ENCODE measurements at places on chromosomes 5 and 9.

- no peak for DNase-seq
Observed at GRCh38 chr5:142360051-142360498, 35.3 kb upstream of the SPRY4 start.

GRCh38 chr5:62127098-62127736, 178.8 kb upstream of the KIF2A start:
- DNase-seq: no peak

GRCh38 chr5:140821375-140822280, at the start of gene PCDHA5:
Gene PCDHA5 (plus strand): TSS chr5:140821613.
- DNase-seq: peak; percentile 24

GRCh38 chr9:89817151-89817950, 212.5 kb downstream of the GADD45G start:
- no peak for DNase-seq

DNA sequence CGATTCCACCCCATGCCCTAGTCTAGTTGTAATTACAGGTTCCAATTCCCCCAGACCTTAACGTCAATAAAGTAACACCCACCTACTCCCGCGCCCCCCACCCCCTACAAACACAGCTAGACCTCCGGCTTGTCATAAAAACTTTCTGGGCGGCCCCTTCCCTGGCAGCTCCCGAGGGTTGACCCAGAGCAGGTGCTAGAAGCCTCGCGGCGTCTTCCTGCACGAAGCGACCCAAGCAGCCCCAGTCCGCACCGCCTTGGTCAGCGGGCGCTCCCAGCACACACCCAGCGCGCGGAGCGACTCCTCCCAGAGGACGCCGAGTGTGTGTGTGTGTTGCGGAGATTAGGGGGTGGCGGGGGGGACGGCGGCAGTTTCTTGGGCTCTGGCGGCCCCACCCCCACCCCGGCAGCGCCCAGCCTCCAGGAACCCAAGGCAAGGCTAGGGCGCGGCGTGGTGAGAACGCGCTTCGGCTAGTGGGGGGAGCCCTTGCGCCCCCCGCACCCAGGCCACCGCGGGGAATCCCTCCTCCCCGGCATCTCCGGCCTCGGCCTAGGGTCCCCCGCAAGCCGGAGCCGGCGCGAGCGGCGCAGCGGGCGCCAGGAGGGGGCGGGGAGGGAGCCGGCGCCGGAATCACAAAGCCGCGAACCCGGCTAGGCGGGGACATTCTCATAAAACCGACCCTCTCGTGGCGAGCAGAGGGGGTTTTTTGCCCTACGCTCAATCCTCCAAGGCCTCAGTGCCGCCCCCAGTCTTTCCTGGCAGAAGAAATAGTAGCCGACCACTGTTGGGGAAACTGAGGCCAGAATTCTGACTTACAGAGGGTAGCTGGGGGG, 2.2 kb downstream of the PCDH1 start:
- peak; percentile 27 for DNase-seq

DNA sequence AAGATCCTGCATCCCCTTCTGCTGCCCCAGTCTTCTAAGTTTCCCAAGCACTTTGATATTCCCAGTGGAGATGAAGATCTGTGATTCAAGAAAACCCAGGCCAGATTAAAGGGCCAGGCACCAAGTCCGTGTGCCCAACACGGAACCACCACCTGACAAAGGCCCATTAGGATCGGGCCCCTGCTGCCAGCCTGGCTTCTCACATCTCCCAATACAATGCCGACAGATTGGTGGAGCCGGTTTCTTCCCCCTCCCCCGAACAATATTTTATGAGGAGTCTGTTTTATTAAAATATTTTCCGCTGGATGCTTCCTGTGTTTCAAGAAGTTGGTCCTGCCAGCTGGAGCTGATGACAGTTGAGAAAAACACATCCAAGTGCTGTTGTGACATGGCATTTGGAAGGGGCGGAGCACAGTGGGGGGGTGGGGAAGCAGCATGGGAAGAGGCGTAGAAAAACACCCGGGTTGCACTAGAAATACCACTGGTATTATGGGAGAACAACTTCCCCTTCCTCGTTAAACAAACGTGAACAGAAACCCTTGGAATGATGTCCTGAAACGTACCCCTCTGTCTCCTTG, 45.0 kb downstream of the CRB2 start:
- DNase-seq: no peak

GRCh38 chr5:149381986-149382338, 2.9 kb upstream of the IL17B start:
- peak; percentile 75 for DNase-seq

DNA sequence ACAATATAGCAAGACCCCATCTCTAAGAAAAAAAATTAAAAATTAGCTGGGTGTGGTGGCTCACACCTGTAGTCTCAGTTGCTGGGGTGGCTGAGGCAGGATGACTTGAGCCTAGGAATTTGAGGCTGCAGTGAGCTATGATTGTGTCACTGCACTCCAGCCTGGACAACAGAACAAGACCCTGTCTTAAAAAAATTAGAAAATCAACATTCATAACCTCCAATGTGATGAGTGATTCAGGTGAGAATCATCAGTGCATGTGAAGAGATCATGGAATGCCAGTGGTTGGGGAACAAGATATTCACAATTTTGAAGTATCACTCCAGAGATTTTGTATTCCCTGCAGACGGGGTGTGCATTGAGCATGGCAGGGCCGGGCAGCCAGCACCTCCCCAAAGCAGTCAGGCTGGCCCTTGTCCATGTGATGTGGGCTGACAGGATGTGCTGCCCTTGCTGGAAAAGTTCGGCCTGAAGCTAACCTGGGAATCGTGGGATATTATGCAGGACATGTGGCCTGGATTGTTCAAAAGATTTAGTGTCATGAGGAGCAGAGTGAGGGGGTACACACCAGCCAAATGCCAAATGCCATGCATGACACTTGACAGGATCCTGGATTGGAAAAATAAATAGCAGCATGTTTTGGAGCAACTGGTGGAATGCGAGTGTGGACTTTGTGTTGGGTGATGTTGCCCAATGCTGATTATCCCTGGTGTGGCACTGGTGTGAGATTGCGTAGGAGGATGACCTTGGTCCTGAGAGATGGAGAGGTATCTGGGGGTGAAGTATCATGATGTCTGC, 189.0 kb downstream of the RGS3 start:
- DNase-seq: no peak

GRCh38 chr9:132319421-132320110, 35.2 kb downstream of the SETX start:
- DNase-seq: no peak

- DNase-seq: no peak
Observed at GRCh38 chr9:22052376-22052945, 43.4 kb upstream of the CDKN2B start.

GRCh38 chr9:34475097-34475496, 16.5 kb downstream of the DNAI1 start:
- no peak for DNase-seq

GRCh38 chr5:91280362-91281269, 102.5 kb downstream of the ARRDC3 start:
- peak; percentile 97 for DNase-seq

GRCh38 chr5:31196309-31196708, 2.8 kb downstream of the CDH6 start:
- DNase-seq: no peak

DNA sequence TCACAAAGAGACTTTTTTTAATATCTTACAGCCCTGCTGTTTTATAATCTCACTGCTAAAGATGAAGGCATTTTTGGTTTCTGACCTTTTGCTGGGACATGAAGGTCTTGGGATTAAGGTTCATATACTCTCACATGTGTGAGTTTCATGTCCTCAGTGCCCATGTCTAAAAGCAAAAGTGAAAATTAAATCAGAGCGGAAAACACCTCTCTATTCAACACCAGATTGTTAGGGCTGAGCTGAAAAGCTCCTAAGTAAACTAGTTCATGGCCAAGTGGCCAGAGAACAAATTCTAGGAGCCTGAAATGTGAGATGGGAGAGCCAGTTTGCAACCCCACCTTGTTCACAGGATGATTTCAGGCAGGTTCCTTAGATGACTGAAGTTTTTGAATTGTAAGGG, 110.9 kb downstream of the GRIA1 start:
- DNase-seq: no peak

DNA sequence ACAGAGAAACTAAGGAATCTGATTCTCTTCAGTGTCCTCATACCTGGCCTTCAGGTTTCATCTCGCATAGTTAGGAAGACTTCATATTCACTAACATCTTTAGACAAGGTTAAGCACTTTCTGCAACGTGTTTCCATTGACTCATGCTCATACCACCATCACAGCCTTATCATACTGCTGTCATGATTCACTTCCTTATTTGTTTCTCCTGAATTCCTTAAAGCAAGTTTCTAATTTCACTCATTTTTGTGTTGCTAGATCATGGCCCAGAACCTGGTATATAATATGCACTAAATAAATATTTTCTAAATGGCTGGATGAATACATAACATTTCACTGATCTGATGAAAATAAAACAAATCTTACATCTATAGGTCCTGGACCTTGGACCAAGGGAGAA, 472.9 kb downstream of the PRELID2 start:
- no peak for DNase-seq

DNA sequence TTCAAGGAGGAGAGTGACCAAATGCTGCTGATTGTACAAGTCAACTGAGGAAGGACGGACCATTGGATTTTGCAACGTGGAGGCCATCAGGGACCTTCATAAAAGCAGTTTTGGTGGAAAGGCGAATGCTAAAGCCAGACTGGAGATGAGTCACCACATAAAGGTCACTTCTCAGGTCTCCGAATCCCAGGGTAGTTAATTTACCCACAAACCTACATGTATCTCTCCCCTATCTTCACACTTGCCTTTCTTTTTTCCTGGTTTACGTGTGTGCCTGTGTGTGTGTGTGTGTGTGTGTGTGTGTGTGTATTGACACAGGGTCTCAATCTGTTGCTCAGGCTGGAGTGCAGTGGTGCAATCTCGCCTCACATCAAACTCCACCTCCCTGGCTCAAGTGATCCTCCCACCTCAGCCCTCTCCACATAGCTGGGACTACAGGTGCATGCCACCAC, 4.6 kb upstream of the CTNNA1 start:
- DNase-seq: no peak

GRCh38 chr9:87542141-87542540, 44.5 kb downstream of the DAPK1 start:
- DNase-seq: peak; percentile 52

DNA sequence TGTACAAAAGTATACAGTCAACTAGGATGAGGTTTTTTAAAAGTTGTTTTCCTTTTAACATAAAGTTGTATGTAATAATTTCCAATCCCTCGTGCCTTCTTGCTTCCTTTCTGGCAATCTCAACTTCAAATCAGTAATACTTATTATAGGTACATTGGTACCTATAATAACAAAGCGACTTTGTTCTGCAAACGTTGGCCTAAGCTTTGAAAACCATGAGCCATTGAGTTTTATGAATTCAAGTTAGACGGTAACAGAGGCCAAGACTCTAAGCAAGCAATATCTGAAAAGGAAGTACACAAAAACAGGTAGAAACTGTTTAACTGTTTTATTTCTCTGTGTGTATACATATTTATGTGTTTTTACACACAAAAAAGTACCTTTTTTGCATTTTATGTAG, 135.2 kb upstream of the GRHPR start:
- DNase-seq: no peak

DNA sequence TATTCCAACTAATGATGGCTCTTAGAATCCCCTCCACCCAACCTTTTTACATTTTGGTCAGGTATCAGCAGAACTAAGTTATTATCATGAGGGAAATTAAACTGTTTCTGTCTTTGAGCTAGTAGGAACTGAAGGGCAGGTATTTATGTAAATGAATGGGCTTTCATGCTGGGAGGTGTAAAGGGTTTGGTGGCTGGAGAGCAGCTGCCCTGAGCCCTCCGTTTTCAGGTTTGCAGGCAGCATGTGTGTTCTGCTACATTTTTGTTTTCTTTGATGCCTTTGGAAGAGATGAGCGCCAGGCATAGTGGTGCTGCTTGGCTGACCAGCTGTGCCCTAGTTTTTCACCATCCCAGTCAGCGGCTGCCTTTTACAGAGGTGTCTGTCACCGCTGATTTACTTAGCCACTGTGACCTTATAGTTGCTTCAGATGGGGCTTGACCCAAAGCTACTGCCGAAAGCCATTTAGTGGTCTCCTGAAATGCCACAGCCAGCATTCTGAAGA, 231.9 kb downstream of the MAST4 start:
- no peak for DNase-seq

DNA sequence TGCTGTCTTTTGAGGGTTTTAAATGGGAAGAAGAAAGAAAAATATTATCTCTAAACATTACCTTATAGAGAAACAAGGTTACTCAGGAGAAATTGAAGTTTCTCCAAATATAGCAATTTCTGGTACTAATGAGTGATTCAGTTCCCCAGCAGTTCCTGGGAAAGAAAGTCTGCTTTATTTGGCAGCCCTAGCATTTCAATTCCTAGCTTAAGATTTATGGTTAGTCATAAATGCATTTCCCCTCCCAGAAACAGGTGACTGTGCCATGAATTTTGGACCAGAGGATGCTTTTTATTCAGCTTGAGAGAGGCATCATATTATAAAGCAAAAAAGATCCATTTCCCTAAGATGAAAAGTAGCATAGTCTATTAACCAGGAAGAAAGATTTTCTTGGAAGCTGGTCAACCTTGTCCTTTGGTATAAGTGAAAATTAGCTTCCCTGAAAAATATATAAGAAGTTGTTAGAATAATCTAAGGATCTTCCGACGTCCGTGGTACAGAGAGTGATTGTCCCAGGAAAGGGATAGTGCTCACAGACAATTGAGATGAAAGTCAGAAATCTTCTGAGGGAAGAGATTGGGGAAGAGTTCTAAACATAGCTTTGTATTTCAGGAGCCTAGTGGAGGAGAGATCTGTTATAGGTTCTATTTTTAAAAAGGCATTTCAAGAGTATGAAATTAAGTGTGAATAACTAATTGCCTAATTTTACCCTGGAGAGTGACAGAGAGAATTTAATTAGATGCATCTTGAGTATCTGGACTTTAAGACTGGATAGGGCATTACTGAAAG, 164.9 kb downstream of the ESM1 start:
- DNase-seq: no peak

GRCh38 chr9:36881743-36882441, 152.2 kb downstream of the PAX5 start:
- DNase-seq: no peak

DNA sequence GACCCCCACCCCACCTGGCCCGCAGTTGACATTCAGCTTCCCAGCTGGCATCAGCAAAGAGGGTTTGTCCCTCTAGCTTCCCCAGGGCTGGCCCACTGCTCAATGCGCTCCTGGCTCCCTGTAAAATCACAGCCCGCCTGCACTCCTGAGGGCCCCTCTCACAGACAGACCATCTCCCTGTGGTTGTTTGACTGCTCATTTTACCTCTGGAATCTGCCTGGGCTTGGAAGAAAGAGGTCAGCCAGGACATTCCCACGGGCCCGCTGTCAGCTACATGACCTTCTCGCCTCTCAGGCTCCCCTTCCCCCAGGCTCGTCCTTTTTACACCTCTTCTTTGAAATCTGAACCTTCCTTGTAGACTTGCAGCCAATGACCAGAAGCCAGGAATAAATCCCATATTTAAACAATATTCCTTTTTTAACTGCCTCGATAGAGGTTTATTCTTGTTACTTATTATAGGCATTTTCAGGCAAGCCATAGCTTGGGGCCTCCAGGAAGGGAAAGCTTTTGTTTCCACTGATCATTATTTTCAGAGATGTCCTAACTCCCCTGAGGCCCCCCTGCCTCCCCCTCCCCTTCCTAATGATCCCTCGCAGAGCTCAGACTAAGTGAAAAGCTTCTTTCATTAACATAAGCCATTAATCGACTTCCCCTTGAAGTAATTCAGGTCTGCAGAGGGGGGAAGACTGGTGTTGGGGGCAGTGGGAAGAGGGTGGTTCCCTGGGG, 76.3 kb upstream of the IQGAP2 start:
- DNase-seq: no peak

Measured in suppressor macrophage (primary cell).